Activated T-cell treated with anti-CD3 and anti-CD28 coated beads, Interleukin-2, amount 50 U/mL, for 4 hours (primary cell): ENCODE measurements at places on chromosomes 11 and 22.

DNA sequence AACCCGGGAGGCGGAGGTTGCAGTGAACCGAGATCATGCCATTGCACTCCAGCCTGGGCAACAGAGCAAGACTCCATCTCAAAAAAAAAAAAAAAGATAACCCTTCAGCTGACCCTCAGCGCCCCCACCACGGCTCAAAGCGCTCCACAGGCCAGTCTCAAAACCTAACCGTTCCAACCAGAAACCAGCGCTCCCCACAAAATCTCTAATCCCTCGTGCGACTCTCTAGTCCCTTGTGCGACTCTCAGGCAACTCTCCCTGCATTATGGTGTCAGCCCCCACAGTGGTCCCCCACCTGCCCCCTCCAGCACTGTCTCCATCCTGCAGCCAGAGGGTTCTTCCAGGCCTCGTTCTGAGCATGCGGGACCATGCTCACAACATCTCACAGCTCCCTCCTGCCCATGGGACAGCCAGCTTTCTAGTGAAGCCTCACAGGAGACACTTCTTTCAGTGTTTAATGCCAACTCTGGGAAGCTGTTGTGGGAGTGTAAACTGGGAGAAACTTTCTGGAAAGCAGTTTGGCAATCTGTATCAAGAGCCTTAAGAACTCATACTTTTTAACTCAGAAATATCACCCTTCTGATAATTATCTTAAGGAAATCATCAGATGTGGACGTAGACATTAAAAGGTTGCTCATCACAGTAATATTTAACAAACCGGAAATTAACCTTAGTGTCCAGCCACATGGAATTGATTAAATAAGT, 4.2 kb upstream of the RASGRP2 start:
- no peak for DNase-seq

- DNase-seq, result no peak
These were observed 75.5 kb upstream of the CLDN5 start for GRCh38 chr22:19599626-19600243.

- DNase-seq, result no peak
These were observed 691.0 kb upstream of the API5 start for GRCh38 chr11:42620796-42621195.

DNA sequence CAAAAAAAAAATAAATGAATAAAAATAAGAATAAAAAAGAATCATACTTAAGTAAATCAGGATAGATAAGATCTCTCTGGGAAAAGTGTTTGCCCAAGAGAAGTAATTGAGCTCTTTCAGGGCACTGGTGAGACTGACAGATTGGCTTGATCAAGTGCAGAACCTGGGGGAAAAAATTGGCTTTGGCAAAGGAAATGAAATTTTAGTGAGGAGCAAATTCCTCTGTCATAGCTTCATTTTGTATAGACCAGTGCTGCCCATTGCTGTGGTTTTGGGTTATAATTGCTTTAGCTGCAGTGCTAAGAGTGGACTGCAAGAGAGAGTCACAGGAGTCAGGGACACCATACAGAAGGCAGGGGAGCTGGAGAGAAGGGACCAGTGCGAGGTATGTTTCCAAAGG, 35.7 kb downstream of the SFI1 start:
- DNase-seq, result no peak

DNA sequence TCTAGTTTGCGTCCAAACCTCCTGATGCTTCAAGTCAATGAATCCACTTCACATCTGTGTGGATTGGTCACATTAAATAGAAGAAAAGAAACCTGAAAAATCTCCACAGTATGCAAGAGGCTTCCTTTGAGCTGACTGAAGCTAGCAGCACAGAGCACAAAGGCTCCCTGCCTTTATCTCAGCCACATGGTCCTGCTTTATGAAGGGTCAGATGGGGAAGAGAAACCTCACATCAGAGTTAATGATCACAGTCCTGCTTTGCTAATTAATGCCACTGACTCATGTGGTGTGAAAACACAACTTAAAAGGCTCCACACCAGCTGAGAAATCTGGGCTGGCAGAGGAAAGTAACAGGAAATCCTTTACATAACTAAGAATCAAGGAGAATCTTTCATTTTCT, 1291.0 kb downstream of the LRRC4C start:
- DNase-seq, result no peak

DNA sequence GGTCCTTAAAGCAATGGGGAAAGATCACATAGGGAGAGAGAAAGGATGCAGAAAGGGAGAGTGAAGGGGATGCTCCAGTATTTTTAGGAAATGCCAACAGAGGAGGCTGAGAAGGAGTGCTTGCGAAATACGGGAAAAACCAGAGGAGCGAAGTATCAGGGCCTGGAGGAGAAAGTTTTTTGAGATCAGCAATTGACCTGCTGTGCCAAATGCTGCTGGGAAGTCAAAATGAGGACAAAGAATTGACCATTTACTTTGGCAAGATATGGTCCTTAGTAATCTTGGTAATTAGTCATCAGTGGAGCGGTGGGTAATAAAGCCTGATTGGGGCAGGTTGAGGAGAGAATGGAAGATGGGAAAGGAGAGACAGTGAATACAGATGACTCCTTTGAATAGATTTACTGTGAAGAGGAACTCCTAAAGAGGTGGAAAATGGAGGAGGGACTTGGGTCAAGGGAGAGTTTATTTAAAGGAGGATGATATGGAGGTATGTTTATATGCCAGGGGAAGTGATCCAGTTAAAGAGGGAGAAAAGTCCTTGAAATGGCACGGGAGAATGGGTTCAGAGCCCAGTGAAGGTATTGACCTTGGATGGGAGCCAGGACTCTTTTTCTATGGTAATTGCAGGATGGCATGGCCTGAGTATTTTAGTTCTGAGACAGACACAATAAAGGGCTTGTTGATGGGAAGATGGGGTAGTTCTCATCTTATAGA, 111.5 kb downstream of the PKNOX2 start:
- no peak for DNase-seq

DNA sequence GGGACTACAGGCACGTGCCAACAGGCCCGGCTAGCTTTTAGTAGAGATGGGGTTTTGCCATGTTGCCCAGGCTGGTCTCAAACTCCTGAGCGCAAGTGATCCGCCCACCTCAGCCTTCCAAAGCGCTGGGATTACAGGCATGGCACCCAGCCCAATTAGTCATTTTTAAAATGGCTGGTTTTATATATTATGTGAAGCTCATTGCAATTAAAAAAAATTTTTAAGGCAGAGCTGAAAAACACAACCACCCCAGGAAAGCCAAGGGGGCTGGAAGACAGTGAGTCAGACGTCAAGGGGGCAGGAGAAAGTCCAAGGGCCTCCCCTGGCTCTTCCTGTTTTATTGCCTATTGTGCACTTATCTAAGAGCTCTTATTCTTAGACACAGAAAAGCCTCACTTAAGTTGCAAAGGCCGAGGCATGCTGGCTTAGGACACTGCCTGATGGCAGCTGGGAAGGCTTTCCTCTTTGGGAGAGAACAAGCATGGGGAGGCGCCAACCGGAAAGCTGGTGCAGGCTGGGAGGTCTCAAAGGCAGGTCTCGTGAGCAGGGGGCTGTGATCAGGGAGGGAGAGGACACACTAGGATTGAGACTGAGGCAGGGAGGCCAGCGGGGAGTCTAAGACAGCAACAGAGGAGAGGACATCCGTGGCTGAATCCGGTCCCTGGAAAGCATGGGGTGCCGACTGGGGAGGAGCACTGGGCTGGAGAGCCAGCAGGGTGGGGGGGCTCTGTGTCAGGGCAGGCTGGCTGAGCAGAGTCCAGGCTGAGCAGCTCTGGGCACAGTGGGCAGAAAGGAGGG, 11.1 kb upstream of the OSM start:
- no peak for DNase-seq

DNA sequence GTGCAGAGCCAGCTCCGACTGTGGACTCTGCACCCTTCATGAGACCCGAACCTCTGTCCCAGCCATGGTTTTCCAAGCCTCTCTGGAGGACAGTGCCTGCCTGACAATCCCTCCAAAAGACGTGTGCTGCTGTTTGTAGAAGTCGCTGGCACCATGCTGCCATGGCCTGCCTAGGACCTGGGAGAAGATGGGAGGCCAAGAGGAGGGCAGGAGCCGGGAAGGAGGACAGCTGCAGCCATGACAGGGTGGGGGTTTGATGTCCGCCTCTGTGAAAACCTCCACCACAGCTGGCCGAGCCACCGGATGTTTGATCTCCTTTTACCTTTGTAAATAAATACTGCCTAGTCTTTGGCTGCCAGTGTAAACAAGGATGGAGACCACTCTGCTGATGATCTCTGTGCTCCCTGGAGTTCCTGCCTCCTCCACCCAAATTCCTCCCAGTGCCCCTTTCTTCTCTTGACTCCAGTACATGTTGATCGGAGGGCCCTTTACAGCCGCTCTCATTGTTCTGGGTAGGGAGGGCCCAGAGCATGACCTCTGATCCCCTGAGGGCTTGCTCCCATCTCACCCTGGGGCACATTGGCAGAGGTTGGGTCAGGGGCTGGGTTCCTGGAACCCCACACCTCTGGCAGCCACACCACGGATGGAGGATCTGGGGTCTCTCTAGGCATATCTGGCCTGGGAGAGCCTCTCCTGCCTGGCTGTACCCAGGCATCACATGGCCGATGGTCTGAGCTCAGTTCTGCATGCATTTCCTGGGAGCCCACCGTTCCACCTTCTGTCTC, 66.9 kb downstream of the BCR start:
- no peak for DNase-seq

GRCh38 chr22:33300165-33300564, 242.0 kb upstream of the SYN3 start:
- DNase-seq, result no peak

DNA sequence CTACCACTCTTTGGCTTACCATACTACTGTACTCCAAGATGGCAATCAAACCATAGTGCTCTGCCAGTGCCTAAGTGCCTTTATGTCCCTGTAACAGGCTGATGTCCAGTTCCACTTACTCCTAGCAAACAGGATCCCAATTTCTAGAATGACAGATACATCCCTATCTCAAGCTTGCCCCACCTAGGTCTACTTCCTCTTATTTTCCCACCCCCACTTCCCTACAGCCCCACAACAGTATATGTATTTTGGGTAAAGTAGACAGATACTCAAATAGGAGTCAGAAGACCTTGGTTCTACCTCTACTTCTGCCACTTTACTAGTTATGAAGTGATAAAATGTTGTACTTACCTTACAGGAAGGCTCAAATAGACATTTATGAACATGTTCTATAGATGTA, 24.1 kb downstream of the SIK3 start:
- DNase-seq, result no peak

DNA sequence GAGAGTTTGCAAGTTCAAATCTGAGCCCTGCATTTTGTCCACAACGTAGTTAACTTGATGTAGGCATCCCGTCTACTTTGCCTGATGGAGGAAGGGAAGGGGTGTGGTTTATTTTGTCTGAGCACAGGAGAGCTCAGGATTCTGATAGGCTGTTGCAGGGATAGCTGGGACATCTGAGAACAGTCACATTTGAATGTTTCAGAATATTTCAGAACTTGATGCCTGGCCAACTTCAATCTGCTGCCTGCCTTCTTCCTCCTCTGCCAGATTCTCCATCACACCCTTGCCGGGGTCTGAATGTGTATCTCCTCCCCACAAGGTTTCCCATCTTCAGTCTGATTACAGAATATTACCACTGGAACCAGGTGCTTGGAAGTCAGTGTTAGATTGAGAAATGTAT, 51.6 kb downstream of the NTM start:
- DNase-seq, result no peak

- DNase-seq, result no peak
These were observed 118.7 kb upstream of the HSD17B12 start for GRCh38 chr11:43561832-43562231.

- DNase-seq, result no peak
These were observed 756.0 kb downstream of the DLG2 start for GRCh38 chr11:84871116-84871515.

GRCh38 chr11:3830730-3831129, 10.0 kb downstream of the RHOG start:
- DNase-seq, result no peak

- DNase-seq, result no peak
These were observed 20.6 kb upstream of the DDI1 start for GRCh38 chr11:104015649-104016415.

DNA sequence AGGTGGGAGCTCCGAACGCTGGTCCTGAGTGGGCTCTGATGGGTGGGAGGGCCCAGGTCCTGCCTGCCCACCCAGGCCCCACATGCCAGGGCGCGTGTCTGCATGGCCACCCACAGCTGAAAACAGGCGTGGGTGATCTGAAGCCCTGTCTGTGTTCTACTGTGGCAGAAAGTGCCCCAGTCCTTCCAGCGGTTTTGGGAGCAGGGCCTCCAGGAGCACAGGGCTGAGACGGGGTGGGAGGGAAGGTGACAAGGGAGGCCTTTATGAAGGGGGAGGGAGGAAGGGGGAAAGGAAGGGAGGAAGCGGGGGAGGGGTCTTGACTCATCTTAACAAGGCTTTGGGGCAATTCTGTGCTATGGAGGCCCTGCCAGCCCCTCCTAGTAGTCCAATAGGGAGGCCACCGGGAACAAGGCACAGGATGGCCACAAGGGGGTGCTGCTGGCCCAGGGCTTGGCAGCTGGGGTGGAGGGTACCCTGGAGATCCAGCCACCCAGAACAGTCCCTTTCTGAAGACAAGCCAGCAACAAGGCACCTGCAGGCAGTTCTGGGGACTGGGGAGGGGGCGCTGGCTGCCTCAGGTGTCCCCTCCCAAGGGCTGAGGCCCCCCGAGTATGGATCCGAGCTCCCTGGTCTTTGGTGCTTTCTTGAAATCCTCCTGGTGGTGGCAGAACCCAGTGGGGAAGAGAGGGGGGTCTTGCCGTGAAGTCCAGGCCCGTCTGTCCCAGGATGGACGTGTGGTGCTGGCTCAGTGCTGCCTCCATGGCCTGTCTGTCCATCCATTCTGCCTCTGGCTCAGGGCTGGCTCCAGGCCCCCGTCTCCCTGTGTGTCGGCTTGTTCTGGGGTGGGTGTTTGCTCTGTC, 6.3 kb upstream of the FADS3 start:
- peak; percentile 77 for DNase-seq

DNA sequence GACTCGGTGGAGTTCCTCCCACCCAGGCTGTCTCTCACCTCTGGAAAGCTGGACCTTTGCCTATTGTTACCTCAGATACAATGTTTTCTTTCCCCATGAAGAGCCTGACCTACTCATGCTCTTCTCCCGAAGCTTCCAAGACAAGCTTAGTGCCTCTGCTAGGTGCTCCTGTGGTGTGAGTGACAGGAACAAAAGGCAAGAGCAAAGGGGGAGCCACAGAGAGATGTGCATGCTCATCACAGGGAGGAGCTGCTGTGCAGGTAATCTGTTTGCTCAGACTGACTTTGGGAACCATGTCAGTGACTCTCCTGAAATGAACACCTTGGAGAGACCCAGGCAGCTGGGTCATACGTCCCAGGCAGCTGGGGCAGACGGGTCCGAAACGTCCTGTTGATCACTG, 53.6 kb upstream of the VSTM5 start:
- DNase-seq, result no peak

- no peak for DNase-seq
These were observed 162.5 kb downstream of the SWAP70 start for GRCh38 chr11:9826390-9826789.
